ENCODE measurements at places on chromosomes 3 and 15.

- DNase-seq: no peak
These were observed 562 bp downstream of the TCTA start for GRCh38 chr3:49412632-49413337.

DNA sequence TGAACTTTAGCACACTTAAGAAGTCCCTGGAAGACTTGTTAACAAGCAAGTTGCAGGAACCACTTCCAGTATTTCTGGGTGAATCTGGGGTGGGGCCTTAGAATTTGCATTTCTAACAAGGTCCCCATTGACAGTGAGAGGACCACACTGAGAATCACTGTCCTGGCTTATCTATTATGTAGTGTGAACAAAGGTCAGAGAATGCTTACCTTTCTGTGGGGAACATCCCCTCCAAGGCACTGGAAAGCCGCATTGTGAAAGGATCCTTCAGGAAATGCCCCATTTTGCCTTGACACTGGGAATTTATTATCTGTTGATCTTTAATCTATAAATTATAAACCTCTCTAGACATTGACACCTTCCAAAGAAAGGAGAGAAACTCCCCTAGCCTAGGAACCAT is 74.8 kb downstream of the IGF2BP2 start:
- DNase-seq: no peak

- no peak for DNase-seq
These were observed 34.6 kb downstream of the SH3BP5 start for GRCh38 chr3:15297608-15298350.

DNA sequence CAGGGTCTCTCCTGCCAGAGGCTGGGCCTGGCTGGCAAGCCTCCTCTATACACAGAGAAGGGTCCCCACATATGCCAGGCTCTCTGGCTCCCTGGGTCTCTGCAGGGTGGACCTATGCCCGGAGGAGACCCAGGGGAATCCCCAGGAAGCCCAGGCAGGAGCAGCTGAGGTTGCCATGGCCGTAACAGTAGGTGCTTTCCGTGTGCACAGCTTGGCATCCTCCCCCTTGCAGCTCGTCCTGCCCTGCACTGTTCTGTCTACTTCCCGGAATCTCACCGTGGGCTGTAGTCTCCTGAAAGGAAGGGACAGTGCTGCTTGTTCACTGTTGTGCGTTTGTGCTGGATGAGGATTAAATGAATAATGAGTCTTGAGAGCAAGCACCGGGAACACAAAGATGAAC is 47.8 kb downstream of the DAPK2 start:
- DNase-seq: no peak

GRCh38 chr3:127964053-127964452 is 49.0 kb downstream of the KBTBD12 start:
- no peak for DNase-seq

DNA sequence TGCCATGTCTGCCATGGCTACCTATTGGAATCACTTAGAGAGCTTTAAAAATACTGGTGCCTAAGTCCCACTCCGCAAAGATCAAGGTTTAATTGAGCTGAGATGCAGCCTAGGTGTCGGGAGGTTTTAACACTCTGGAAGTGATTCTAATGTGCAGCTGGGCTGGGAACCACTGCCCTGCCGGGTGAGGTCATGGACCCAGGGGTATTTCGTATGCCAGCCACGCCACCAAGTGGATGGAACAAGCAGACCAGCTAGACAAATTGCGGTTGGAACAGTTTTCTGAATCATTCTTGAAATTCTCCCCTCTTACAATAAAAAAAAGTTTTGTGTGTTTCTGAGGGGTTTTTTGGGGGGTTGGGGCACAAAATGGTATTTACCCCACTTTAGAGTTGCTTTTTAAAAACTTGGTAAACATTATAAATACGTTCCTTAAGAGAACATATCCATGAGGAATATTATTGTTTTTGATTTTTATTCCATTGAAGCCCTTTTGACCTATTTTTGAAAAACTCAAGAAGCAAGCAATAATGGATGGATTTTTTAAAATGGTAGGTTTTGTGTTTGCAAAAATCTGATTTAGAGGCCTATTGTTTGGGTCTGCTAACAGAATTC is 66.2 kb upstream of the CSTA start:
- no peak for DNase-seq

- no peak for DNase-seq
These were observed 925.7 kb downstream of the EPHA3 start for GRCh38 chr3:90032980-90033641.

GRCh38 chr15:74621936-74622335 is 6.3 kb downstream of the CLK3 start:
- no peak for DNase-seq

- no peak for DNase-seq
These were observed 305.1 kb downstream of the LSAMP start for GRCh38 chr3:116140100-116140689.
